ENCODE measurements at places on chromosomes 13 and 19.
A peak's percentile ranks its signal among the peaks of the same experiment; 100 is the strongest.

- no peak for DNase-seq
These were observed 14.8 kb downstream of the CHERP start for GRCh38 chr19:16527334-16527935.

DNA sequence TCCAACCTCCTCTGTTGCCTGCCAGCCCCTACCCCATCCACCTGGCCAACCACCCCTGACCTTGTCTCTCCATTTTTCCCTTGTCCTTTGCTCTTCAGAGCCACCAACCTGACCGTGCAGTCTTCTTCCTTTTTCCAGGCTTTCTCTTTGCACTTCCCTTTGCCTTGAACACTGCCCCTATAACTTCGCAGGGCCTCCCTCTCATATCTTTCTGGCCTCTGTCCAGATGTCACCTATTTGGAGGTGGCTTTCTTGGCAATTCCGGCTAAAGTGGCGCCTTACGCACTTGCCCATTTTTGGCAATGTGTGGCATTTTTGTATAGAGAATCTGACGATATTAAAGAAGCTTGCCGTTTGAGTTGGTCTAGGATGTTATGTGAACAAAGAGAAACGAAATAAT is 844 bp downstream of the ZNF543 start:
- DNase-seq: no peak

DNA sequence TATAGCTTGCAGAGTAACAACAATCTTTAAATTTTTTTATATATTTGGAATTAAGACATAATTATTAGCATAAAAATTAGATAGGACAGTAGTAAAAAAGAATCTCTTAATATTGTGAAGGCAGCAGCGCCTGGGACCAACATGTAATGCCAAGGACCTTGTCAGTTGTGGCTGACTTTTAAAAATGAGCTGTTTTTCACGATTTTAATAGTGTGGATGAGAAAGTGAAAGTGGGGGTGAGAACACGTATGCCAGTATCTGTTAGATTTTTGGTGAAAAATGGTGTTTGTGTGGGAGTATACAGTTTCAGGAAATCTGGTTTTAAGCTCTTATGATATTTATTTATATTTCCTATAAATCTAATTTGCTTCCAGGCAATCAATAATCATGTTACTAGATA is 125.2 kb downstream of the LMO7 start:
- DNase-seq: no peak

GRCh38 chr19:970695-971094 is 13.4 kb upstream of the WDR18 start:
- no peak for DNase-seq

DNA sequence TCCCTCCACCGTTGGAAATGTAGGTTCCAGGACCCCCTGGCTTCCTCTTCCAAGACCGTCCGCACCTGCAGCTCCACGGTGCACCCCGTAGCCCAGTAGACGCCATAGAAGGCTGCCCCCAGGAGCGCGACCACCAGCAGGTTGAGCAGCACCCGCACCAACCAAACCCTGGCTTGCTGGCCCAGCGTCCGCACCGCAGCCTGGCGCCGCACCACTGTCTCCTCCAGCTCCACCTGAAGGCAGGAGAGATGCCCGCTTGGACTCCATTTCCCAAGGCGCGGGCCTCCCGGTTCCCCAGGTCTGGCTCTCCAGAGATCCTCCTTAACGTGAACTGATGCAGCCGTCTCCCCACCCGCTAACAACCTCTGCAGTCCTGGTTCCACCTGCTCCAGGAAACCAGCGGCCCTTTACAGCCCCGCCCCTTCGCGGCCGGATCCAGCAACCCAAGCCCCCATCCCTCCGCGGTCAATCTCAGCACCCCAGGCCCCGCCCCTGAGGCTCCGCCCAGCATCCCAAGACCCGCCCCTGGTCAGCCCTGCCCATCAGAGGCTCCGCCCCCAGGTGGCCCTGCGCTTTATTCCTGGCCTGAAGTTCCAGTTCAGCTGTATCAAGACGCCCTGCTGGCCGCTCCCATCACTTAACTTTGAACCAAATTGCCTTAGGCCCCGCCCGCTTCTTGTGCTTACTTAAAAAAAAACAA is 5.0 kb upstream of the LENG1 start:
- no peak for DNase-seq

GRCh38 chr19:20313894-20314293 is 146.9 kb downstream of the ZNF486 start:
- DNase-seq: no peak

DNA sequence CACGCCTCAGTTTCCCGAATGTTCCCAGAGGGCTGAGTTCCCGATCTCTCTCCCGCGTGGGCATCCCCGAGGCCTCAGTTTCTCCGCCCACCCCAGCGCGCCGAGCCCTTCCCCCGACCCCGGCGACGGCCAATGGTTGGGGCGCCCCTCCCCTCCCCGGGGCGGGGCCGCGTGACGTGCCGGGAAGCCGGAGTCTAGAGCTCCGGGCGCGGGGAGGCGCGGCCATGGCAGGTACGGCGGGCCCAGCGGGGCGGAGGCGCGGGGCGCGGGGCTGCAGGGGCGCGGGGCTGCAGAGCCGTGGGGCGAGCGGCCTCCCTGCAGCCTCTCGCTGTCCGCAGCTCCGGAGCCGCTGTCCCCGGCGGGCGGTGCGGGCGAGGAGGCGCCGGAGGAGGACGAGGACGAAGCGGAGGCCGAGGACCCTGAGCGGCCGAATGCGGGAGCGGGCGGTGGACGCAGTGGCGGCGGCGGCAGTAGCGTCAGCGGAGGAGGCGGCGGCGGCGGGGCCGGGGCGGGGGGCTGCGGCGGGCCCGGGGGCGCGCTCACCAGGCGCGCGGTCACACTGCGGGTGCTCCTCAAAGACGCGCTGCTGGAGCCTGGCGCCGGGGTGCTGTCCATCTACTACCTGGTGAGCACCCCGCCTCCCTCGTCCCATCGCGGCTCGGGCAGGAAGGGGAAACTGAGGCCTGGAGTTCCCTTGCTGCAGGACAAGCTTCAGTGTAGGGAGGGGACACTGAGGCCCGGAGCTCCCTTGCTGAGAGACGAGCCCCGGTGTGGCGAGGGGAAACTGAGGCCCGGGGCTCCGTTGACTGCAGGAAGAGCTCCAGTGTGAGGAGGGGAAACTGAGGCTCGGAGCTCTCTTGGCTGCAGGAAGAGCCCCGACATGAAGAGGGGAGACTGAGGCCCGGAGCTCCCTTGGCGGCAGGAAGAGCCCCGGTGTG is at the start of gene MPND:
Gene MPND (plus strand): TSS at position 193 of the 938 bp plus-strand sequence. CDS start 32 bp downstream, at position 225.
- peak; percentile 91 for DNase-seq

- no peak for DNase-seq
These were observed 78.3 kb downstream of the TSHZ3 start for GRCh38 chr19:31270897-31271296.

- DNase-seq: no peak
These were observed 244.5 kb downstream of the DNAJC15 start for GRCh38 chr13:43267916-43268315.

DNA sequence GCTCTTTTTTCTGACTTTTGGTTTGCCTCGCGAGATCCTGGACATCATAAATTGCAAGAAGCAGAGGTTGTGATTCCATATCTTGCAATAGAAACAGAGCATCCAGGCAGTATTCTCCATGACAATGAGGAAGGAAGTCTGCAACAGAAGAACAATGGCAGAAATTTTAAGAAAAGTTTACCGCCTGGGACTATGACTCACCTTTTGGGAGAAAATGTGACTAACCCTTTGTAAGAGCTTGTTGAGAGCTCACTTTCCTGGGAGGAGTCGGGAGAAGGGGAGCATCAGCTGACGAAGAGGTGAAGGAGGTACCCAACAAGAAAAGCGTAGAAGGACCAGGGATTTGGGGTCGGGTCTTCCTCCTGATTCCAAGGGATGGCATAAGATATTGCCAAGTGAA is 34.3 kb upstream of the TNFSF11 start:
- no peak for DNase-seq

GRCh38 chr13:97600458-97601075 is 166.6 kb downstream of the RAP2A start:
- no peak for DNase-seq

DNA sequence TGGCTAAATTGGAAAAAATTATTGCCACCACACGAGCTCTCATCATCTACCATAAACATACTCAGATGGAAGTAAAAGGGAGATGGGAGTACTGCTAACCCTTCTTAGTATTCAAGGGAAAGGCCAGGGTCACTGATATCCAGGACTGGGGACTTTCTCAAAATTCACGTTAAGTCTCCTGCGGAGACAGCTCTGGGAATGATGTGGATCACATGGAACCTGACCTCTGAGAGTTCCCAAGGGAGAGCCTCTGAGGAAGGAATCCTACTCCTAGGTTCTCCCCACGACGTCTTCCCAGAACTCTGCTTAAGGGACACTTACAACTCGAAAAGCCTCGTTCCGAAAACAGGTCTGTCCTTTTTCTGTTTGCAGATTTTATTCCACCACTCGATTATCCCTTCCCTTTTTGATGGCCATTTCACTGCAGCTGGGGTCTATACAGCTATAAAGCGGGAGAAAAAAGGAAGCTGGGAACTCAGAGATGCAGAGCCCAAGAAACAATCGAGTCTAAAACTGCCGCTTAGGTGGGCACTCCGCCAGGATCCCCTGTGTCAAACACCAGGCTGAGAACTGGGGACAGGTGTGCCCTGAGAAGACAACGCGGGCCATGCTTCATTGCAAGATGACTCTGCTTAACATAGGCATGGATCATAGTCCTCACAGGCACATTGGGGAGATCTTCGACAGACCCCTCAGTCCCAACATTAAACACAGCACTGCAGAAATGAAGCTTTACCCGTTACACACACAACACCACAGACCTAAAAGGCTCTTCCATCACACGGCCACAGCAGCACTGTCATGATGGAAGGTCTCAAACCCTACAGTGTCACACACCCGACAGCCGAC is 823 bp upstream of the ZNF567 start:
- no peak for DNase-seq

DNA sequence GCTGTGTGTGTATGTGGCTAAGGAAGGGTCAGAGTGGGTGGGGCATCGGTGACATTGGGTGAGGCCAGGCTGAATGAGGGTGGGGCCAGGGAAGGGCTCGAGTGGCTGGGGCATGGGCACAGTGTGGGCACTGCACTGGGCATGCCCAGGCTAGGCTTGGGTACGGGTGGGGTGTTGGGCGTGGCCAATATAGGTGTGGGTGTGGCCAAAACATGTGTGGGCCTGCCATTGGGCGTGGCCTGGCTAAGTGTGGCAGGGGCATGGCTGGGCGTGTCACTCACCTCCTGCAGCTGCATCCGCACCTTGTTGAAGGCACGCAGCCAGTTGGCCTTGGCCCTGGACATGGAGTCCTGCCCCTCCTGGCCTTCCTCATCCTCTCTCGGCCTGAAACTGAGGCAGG is 33.2 kb downstream of the UNC13A start:
- DNase-seq: no peak

DNA sequence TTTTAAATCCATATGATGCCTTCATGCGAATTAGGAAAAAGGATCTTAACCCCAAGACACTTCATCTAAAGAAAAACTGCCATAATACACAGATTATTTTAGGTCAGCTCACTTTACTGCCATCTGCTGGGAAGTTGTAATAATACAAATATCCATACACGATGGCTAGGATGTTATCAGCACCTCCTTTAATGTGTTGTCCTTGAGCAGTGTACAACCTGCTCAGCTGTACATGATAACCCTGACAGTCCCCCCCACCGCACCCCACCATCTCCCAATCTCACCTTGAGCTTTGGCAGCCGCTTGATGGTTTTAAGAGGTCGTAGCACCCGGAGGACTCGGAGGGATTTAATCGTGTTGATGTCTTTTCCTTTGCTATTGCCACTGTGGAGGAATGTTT is 112.2 kb downstream of the IER2 start:
- no peak for DNase-seq

- no peak for DNase-seq
These were observed 38.7 kb upstream of the LDLR start for GRCh38 chr19:11050323-11051114.

All from hippocampal formation (tissue), 2 donors.